CD8-positive, alpha-beta T cell (primary cell): ENCODE measurements at places on chromosomes 11 and 22.
A peak's percentile ranks its signal among the peaks of the same experiment; 100 is the strongest.

DNA sequence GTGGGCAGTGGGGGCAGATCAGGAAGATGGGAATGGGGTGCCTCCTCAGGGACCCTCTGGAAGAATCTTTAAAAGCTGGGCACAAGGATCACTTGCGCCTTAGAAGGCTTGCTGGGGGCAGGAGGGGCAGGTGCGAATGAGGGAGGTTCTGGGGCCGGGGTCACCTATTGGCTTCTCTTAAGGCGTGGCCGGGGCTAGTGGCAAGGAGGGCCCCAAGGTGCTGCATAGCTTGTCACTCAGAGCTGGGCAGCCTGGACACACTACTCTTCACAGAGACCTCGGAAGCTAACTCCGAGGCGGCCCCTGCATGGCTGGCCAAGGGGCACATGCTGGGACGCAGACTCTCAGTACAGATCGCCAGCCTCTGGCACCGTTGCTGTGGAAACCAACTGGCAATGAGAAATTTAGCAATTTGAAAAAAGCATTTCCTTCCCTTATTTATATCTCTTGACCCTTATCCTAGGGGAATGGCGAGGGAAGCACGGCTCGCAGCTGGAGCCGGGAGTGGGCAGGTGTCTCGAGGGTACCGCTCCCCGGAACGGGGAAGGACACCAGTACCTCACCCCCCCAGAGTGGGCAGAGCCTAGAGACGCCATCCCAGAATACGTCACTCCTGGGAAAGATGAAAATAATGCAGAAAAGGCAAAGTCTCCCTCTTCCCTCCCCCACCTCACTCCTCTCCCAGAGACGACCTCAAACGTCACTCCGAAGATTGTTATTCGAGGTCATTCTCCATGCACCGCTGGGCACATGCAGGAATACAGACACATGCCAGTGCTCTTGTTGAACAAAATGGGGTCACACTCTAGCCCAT is 188.1 kb downstream of the CTTN start:
- no peak for DNase-seq

- no peak for DNase-seq
These were observed 11.7 kb downstream of the CERK start for GRCh38 chr22:46726066-46726985.

DNA sequence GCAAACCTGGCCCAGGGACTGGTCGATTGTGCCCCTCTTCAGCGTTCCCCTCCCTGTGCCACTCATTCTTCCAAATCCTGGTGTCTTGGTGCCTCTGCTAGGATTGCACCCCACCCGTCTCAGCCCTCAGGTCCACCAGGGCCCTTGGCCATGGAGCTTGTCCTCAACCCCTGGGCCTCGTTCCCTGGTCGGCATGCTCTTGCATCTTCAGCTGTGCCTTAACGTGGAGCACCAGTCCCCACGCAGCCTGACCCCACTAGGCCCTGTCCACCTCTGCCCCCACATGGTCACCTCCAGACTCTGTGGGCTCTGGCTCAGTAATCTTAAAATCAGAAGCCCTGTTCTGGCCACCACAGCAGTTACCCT is 61.1 kb downstream of the OSBP2 start:
- DNase-seq = no peak

DNA sequence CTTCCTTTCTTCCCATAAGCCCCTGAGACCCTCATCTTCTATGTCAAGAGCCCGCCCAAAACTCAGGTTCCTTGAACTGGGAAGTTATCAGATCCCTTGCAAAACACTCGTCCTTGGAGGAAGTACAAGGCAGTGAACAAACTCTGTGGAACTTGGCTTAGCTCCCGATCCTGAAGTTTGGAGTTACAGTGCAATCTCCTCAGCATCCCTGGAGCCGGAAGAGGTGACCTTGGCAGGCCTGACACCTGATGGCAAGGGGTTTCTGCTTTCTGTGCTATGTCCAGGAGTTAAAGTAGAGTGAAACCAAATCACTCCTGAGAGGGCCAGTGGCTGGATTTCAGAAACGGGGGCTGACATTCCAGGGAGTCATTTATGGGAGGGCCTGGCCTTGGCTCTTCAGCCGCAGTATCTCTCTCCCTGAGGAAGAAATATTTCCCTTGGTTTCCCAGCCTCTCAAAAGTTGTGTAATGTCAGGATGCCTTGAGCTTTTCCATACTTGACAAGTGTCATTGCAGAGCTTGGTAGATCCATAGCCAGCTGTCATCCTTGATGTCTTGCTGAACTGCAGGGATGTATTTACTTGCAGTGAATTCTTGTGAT is 1.9 kb upstream of the GRAMD1B start:
- DNase-seq = no peak

DNA sequence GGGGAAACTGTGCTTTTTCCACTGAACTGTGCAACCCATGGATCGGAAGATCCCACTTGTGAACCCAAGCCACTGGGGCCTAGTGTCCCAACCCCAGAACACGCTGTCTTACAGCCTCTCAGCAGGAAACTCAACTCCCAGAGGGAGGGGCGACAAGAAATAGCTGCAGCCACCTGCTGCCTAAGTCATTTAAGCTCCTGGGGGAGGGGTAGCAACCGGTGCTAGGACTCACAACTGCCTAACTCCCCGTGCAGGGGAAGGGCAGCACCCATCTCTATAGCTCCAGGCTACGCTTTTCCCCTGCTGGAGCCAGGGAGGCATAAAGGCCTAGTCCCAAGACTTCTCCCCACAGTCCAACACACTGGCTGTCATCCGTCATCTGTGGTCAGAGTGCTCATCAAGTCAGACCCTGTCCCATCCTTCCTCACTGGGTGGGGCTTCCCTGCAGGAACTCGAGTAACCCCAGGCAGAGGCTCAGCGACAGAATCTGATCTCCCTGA is 363.0 kb downstream of the LUZP2 start:
- no peak for DNase-seq

DNA sequence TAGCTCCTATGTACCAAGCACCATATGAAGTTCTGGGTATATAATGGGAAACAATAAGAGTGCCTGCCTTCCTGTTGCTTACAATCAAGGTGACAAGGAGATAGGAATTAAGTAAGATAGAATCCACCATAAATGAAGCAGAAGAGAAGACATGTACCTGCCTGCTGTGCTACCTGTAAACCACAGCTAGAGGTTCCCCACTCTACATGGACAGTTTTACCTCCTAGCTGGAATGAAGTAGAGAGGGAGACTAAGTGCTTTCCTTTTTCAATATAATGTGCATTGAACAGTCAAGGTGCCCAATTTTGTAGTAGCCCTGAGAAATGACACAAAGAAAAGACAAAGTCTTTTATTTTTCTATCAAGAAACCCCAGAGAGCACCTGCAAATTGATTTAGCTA is 984.6 kb downstream of the DLG2 start:
- DNase-seq = no peak

DNA sequence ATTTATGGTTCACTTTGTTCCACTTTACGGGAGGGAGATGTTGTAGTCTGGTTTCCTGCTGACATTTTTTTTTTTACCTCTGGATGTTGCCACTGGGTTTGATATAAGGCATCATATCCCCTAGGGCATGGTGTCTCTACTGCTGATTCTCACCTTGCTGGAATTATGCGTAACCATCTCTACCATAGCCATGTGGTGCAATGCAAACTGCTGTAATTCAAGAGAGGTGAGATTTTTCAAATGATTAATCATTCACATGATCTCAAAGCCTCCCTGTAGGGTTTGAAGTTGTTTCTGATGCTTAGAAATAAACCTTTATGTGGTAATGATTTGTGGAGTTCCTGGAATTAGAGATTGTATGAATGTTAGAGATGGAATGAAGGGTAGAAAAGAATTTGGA is 13.0 kb downstream of the MS4A3 start:
- DNase-seq = no peak

DNA sequence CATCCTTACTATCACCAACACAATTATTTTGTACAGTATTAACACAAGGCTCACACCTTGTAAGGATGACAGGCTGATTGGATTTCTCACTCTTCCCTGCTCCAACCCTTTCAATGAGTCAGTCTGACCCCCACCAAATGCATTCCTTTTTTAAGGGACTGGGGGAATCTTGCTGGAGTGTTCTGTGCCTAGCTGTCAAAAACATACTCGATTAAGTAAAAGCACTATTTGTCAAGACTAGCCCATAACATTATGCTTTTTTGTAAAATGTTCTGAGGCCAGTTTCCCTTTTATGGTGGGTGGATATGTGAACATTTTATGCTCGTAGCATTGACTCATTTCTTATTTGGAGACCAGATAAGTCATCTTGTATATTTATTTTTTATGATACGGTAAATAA is 87.2 kb downstream of the PDHX start:
- DNase-seq = no peak

DNA sequence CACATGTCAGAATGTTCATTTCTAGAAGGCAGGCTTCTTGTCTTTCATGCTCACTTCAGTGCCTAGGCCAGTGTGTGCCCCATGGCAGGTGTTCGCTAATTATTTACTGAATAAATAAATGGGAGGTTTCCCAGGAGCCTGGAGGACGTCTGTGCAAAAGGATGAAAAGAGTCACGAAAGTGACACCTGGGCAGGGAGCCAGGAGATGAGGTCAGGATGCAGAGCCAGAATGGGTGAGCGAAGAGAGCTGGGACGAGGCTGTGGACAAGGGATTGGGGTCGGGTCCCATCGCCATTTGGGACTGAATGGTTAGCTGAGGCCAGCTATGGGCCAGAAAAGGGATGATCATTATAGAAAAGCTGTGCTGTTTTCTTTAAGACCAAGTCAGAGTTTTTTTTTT is 560.4 kb downstream of the TBC1D22A start:
- DNase-seq = no peak

GRCh38 chr11:71309611-71310010 is 57.2 kb upstream of the SHANK2 start:
- DNase-seq = no peak

- no peak for DNase-seq
These were observed 110.8 kb downstream of the UVRAG start for GRCh38 chr11:75925785-75926164.

GRCh38 chr11:83102834-83103233 is 31.1 kb upstream of the RAB30 start:
- DNase-seq = no peak

GRCh38 chr22:19582033-19582693 is 58.0 kb upstream of the CLDN5 start:
- no peak for DNase-seq

DNA sequence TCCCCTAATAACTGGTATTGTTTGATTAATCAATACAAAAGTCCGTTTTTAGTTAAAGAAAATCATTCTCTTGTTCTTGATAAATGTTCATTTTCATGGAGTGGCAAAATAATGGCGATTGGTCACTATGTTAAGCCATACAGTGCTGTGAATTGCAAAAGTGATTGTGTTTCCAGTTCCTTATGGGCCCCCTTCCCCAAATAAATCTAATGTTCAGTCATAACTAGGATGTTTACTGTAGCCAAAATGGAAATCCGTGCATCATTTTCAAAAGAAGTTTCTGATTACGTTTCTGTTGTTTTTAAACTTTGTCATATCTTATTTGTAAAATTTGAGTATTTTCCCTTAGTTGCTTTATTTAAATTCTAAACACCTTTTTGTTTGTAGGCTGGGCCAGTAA is 845 bp downstream of the RBM7 start:
- DNase-seq = no peak

- no peak for DNase-seq
These were observed 16.9 kb downstream of the CDPF1 start for GRCh38 chr22:46233231-46233630.

DNA sequence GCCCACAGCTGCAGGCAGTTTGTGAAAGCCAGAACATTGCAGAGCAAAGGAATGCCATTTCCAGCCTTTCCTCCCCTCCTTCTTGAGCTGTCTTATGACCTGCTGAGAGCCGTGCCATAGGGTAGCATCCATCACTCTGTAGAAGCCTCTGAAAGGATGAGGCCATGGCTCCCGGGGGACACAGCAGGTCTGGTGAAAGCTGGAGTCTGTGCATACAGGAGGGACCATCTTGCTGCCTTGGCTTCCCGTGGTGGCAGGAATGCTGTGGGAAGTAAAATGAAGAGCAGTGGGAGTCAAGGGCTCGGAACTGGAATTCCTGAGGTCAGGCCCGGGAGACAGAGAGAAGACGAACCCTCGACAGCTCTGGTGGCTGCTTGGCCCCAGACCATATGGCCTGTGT is 30.9 kb downstream of the ANO1 start:
- no peak for DNase-seq

GRCh38 chr11:75403983-75404658 is 4.8 kb downstream of the RPS3 start:
- no peak for DNase-seq

DNA sequence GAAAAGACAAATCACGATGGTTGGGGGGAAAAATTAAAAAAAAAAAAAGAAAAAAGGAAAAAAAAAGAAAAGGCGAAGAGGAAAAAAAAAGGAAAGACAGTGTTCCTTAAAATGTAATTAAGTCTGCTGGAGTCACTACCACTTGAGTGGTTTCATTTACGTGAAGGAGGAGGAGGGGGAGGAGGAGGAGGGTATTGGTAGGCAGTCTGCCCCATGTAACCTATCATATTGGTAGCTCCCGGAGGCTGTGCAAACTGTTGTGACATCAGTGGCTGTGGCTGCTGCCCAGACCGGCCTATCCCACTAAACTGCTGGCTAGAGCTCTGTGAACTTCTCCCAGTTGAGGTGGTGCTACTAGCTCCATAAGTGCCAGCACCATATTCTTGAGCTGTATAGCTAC is 17.9 kb downstream of the KDELR3 start:
- DNase-seq = no peak

DNA sequence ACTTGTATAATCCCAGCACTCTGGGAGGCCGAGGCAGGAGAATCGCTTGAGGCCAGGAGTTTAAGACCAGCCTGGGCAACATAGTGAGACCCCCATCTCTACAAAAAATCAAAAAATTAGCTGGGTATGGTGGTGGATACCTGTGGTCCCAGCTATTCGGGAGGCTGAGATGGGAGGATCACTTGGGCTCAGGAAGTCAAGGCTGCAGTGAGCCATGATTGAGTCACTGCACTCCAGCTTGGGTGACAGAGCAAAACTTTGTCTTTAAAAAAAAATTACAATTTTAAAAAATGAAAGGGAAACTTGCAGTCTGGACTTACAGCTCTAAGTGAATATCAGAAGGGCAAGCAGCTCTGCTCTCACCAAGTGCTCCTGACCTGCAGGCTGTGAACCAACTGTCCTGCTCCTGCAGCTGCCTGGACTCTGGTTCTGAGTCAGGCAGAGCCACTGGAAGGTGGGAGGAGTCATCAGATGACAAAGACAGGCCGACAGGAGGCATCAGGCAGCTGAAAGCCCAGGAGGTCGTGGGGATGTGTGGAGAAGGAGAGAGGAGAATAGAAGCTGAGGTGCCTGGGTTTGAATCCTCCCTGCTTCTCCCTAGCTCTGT is 9.6 kb downstream of the SMTNL1 start:
- peak; percentile 14 for DNase-seq

- DNase-seq = no peak
These were observed 288.7 kb upstream of the CTSC start for GRCh38 chr11:88626216-88626615.

GRCh38 chr11:8288824-8289491 is 25.3 kb upstream of the LMO1 start:
- no peak for DNase-seq

- DNase-seq = no peak
These were observed 603.0 kb upstream of the CADM1 start for GRCh38 chr11:116107229-116107628.
